ENCODE measurements at places on chromosomes 4 and X.

DNA sequence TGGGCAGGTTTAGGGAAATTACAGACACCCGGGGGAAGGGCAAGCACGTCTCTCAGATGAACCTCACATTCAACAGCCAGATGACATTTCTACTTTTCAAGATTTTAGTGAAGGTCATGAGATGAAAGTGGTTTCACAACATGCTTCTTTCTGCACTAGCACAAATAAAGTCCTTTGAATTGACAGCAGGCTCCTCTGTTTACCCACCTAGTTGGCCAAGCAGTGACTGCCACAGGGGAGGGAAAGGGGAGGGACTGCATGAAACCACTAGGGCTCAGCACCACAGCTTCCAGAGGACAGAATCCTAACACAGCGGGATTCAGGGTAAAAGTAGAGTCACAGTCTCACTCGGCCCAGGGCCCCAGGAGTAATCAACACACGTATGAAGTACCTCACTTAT, 6.2 kb downstream of the RAB40A start:
- no peak for DNase-seq

DNA sequence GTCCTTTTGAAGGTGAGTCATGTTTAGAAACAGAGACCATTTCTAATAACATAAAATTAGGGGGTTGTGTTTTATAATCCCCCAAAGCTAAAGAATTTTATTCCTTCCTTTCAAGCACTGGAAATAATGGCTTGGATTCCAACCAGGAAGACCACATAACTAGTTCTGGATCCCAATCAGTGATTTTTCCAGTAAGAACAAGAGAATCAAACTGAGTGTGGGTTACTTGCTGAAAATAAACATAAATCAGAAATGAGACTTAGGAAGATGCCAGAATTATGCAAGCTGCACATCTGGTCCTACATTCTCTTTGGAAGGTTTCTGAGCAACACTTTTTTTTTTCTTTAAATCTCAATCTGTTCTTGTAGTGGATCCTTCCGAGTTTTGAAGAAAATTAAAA, 76.3 kb downstream of the SOWAHB start:
- no peak for DNase-seq

DNA sequence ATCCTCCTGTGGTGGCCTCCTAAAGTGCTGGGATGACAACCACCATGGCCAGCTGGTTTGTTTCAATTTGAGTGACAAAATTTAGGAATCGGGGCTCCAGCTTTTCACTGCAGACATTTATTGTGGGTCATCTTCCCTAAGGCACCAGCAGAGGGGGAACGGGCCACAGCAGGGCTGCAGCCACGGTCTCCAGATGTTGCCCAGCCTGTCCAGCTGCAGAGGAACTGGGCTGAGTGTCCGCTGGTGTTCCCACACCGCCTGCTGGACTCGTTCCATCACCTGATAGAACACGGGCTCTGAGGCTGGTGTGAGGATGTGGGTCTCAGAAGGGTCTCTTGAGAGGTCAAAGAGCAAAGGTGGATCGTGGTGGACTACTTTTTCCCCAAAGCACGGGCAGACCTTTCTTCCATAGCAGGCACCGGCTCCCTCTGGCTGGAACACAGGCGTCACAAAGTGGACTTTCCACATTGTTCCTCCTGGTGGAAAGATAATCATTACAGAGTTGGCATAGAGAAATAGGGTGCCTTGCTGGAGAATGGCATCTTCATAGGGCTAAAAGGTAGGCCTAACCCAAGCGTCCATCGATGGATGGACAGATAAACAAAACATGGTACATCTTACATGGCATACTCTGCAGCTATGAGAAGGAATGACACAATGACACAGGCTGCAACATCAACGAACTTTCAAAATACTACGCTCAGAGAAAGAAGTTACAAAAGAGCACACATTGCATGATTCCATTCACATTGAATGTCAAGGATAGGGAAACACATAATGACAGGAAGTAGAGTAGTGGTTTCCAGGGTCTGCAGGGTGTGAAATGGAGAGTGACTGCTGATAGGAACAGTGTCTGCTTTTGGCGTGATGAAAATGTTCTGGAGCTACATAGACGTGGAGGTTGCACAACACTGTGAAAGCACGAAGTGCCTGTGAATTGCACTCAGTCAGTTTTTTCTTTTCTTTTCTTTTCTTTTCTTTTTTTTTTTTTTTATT, 5.9 kb upstream of the ARSD start:
- DNase-seq: no peak

- no peak for DNase-seq
These were observed 133.8 kb upstream of the NKX1-1 start for GRCh38 chr4:1539859-1540600.

DNA sequence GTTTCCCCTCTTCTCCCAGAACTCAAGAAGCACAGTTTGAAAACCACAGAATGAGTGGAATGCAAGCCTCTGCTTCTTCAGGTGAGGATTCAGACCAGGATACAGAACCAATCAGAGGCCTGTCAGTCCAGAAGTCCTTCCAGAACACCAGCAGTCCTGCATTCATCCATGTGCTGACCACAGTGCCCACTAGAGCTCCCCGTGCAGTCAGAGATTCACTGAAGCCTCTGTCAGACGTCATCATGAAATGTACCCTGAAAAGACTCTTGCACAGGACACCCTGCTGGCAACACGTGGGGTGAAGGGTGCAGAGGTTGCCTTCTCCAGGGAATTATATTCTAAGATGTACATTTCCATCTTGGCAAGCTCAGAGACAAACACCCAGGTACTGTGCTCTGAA, 75.9 kb upstream of the LSM6 start:
- no peak for DNase-seq

GRCh38 chrX:19742826-19743225, 144.6 kb downstream of the SH3KBP1 start:
- DNase-seq: no peak
